Stimulated activated CD4-positive, alpha-beta T cell treated with anti-CD3 and anti-CD28 coated beads, Interleukin-12 subunit alpha, Interleukin-12 subunit beta, amount 100 ng/mL, for 4 hours (primary cell): ENCODE measurements at places on chromosomes 1 and 21.
A peak's percentile ranks its signal among the peaks of the same experiment; 100 is the strongest.

GRCh38 chr1:221473411-221473810, 268.5 kb downstream of the DUSP10 start:
- DNase-seq = no peak

DNA sequence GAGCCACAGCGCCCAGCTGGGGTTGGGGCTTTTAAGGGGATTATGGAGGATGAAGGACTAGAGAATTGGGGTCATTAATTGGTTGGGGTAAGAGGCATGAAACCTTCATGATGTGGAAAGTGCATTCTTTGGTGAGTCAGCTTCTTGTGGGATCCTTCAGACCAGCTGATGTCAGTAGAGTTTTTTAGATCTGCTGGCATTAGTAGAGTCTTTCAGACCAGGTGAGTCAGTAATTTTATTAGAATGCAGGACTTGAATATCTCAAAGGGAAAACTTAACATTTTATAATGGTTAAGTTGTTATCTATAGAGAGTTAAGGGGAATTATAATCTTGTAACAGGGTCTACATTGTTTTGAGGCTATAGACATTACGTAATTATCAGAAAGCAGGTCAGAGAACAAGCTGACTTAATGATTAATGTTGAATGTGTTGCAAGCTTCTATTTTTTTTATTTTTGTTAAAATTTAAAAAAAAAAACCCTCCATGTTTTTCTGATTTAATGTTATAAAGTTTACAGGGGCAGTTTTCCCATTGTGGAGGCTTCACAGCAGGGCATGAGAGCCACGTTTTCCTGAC, 160.9 kb upstream of the FMN2 start:
- DNase-seq = no peak

- no peak for DNase-seq
Observed at GRCh38 chr1:93633313-93633712, 48.3 kb downstream of the BCAR3 start.

DNA sequence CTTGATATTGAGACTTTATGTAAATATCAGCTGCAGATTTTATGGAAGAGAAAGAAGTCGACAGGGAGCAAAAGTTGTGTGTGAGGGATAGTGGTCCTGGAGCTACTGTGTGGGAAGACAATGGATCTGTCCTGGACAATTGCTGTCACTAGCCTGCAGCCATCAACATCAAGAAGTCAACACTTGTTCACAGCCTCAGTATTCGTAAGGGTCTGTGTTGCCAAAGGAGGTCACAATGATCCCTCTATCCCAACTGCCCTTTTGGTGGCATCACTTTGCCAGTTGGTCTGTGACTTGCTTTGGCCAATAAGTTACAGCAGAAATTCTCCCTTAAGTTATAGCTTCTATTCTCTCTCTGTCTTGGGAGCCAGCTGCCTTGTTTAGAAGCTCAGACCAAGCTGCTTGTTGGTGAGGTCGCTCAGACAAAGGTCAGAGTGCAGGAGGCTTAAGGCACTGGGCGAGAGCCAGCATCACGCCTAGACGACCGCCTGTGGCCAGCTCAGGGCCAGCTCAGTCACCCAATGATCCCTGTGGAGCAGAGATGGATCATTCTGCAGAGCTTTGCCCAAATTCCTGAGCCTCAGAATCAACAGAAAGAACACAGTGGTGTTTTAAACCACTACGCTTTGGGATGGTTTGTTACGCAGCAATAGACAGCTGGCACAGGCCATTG, 134.9 kb downstream of the RHOU start:
- DNase-seq = no peak

DNA sequence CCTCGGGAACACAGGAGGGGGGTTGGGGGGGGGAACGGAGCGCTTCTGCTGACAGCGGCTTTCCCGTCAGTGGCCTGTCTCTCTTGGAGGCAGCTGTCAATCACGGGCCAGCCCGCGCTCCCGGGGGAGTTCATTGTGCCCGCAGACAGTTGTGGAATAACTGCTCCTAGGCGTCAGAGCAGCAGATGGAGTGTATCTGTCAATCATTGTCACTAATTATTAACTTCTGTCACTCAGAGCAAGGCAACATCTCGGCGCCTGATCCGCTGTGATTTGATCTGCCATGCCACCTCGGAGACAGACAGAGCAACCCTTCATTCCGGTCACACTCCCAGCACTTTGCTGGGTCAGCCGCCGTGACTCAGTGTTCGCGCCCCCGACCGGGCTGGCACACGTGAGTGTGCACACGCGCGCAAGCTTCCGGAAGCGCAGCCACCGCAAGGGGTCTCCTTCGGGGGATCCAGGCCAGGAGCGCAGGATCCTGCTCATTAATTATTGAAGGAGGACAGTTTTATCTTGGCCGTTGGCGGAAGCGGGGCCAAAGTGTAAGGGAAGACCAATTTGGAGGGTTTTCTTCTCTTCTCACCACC, 75.8 kb downstream of the RRAGC start:
- DNase-seq = no peak

DNA sequence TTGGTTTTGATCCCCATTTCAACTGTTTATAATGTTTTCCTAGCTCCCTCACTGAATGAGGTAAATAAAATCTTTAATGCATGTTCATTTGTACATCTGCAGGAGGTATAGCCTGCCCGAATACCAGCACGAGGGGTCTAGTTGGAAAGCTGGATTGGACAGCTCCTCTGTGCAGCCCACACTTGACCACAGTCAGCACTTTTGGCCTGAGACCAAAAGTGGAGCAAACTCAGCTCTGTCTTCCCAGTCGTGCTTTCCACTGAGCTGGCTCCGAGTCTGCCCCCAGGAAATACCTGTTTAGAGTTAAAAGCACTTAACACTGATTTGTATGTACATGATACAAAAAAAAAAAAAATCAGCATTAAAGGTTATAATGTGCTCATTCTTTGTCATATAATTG, 224.4 kb downstream of the DSCAM start:
- DNase-seq = no peak

GRCh38 chr1:48600182-48600581, 128.2 kb upstream of the SPATA6 start:
- DNase-seq = no peak

DNA sequence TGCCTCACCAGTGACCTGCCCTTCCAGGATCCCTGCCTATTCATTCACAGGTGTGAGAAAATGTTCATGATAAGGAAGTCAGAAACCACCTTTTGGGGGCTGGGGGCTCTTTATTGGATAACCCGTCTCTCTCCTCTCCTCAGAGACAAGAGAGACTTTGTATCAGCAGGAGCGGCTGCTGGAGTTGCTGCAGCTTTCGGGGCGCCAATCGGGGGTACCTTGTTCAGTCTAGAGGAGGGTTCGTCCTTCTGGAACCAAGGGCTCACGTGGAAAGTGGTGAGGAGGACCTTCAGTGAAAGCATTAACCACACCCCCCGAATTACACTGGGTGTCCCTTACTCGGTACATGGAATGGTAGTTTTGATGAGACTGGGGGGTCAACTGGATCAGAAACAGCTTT, 20.6 kb downstream of the NPPA start:
- DNase-seq = no peak

DNA sequence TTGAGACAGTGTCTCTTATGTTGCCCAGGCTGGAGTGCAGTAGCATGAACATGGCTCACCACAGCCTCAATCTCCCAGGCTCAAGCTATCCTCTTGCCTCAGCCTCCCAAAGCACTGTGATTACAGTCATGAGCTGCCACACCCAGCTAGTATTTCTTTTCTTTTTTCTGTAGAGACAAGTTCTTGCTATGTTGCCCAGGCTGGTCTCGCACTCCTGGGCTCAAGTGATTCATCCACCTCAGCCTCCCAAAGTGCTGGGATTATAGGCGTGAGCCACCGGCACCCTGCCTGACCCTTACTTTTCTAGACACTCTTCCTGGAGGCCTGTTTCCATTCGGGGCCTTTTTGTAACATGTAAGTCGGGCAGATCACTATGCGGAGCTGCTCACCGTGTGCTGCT, 30.1 kb upstream of the SRP9 start:
- no peak for DNase-seq

GRCh38 chr1:227576189-227576588, 12.8 kb downstream of the ZNF678 start:
- no peak for DNase-seq

- DNase-seq = no peak
Observed at GRCh38 chr21:45332981-45333582, 45.4 kb upstream of the POFUT2 start.

GRCh38 chr21:24046829-24047443, 1560.3 kb downstream of the MRPL39 start:
- DNase-seq = no peak

DNA sequence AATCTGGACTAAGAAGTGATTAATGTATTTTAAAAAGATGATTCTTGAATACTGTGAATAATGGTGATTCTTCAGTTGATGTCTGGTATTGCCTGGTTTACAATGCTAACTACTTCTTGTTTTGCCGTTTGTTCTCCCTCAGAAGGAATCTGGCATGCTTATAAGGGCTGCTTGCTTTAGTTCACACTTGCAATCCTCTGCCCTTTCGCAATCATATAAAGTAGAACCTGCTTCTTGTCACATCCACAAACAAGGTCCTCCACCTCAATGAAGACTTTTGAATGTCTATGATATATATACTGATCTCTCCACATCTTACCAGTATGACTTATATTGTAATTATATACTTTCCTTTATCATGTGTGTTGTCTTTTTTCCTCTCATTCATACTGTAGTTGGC, 92.6 kb downstream of the ADGRL4 start:
- no peak for DNase-seq

- no peak for DNase-seq
Observed at GRCh38 chr1:44347280-44347679, 7.8 kb downstream of the ERI3 start.

DNA sequence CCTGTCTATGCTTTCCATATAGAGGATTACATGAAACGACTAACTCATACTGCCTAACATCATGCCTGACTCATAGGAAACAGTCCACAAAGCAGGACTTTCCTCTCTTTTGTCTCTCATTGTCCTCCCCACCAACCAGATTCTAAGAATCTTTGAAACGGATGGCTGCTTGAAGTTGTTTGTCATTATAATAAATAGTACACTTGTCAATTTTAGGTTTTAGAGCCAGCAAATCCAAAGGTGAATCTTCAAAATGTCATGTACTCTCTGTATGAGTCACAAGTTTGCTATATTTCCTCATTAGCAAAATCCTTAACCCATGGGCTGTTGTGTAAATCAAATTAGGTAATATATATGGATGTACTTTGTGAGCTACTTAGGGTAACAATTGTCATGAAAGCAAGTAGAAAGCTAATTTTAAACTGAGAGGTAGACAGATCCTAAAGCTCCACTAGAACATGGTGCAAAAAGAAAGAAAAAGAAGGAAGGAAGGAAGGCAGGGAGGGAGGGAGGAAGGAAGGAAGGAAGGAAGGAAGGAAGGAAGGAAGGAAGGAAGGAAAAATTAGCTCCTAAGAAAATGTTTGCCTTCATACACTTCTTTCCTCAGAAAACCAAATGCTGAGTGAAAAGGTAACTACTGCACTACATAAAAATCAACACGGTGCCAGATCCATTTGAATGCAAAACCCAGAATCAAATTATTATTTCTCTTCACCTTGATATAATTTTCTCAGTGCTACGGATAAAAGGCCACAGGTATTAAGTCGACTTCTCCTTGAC, 129.5 kb upstream of the PRMT6 start:
- no peak for DNase-seq

GRCh38 chr21:39714331-39714730, 30.7 kb upstream of the IGSF5 start:
- DNase-seq = no peak

- no peak for DNase-seq
Observed at GRCh38 chr1:76075877-76076276, 1.3 kb downstream of the ST6GALNAC3 start.

DNA sequence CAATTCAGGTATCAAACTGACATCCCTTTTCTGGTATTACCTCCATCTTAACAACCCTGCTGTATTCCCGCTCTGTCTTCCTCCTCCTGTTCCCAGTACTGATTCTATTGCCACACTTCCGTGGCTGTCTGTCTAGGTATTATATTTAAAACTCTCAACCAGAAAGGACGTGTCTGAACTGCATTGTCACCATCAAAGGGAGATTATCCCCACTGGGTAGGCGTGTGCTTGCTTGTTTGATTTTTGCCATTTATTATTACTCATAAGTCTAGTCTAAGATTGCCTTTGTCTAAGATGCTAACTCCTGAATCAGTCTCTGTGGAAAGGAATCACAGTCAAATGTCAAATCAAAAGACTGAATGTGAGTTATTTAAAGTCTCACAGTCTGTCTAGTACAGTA, 650.1 kb downstream of the KCNT2 start:
- no peak for DNase-seq

DNA sequence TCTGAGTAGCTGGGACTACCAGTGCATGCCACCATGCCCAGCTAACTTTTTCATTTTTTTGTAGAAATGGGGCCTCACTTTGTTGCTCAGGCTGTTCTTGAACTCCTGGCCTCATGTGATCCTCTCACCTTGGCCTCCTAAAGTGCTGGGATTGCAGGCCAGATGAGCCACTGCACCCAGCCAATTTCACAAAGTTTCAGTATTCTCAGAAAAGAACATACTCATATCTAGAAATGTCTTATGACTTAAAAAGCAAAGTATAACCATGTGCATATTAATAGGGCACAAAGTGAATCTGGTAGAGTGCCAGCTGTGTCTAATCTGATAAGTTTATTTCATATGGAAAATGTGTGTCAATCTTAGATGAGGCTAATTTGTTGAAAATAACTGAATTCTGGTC, 87.5 kb upstream of the CACYBP start:
- peak; percentile 1 for DNase-seq

- no peak for DNase-seq
Observed at GRCh38 chr21:21233051-21233450, 234.8 kb downstream of the NCAM2 start.

DNA sequence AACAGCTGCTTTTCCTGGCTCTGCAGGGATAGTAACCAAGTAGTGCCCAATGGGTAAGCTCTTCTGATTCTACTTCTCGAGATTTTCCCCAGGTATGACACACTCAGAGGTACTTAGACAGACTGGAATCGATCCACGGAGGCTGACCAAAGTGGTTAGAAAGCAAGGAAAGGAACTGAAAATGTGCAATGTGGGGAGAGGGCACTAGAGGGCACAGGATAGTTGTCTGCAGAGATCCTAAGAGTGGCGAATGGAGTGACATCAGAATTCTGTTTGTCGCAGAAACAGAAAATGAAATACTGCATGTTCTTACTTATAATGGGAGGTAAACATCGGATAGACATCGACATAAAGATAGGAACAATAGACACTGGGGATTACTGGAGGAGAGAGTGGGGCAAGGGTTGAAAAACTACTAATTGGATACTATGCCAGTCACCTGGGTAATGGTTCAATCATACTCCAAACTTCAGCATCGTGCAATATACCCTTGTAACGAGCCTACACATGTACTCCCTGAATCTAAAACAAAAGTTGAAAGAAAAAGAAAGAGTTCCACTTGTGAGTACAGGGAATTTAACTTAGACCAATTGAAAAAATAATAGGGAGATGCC, 23.3 kb downstream of the CYP2J2 start:
- DNase-seq = no peak
